Activated T-helper 1 cell treated with anti-CD3 and anti-CD28 coated beads, Interleukin-2, amount 50 U/mL, for 16 hours (primary cell): ENCODE measurements at places on chromosomes 4 and X.

- no peak for DNase-seq
These were observed 37.9 kb upstream of the SORCS2 start for GRCh38 chr4:7154351-7154981.

- no peak for DNase-seq
These were observed 3.4 kb downstream of the KIT start for GRCh38 chr4:54661169-54661568.

DNA sequence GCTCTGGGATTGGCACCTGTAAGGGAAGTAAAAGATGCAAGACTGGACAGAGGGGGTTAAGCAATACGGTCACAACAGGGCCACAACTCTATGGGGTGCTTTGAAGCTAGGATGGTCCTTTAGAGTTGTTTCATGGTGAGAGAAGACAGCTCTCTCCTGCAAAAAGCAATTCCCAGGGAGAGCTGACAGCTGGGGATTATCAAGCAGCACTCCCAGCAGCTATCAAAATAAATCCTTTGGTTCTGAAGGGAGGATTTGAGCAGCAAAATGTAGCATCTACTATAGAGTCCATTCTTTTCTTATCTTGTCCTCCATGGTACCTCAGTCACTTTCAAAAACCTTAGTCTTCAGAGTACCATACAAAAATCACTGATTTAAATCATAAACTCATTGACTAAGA is 35.1 kb upstream of the AP1AR start:
- DNase-seq: no peak

DNA sequence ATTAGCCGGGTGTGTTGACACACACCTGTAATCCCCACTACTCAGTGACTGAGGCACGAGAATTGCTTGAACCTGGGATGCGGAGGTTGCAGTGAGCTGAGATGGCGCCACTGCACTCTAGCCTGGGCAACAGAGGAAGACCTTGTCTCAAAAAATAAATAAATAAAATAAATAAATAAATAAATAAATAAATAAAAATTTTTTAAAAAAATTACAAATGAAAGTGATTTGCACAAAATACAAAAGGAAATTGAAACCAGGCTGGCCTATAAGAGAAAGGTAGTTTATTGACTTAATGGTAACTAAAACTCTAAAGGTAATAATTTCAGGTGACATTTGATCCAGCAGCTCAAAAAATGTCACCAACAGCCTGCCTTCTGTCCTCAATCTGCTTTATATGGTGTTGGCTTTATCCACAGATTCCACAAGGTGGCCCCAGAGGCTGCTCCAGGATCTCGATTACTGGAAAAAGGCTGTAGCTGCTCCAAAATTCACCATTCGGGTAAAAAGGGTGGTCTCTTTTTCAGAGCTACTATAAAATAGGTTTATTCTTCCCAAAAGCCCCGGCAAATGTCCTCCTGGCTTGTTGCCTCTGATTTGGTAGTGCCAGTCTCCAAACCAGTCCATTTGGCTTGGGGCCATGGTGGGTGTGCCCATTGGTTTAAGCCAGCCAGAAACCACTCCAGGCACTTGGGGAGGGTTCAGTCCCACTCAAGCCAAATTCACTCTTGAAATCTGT is 61.4 kb upstream of the TRIM2 start:
- no peak for DNase-seq

GRCh38 chr4:122602277-122603142 is 18.4 kb downstream of the IL21 start:
- no peak for DNase-seq

DNA sequence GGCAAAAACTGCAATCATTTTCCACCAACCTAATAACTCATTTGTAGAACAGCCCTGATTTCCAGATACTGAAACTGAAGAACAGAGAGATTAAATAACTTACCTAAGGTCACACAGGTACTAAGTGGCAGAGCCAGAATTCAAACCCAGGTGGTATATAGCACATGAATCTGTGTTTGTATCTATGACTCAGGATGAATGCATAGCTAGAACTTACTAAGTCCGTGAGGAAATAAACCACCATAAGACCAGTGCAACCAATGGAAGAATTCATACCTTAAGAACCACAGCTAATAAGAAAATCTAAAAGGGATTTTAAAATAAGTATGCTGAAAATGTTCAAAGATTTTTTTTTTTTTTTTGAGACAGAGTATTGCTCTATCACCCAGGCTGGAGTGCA is 1.5 kb upstream of the PLAC1 start:
- DNase-seq: no peak

- no peak for DNase-seq
These were observed 203.2 kb downstream of the PTTG2 start for GRCh38 chr4:38163216-38164006.

GRCh38 chrX:973010-973632 is 239.3 kb downstream of the CRLF2 start:
- DNase-seq: no peak
